Cortex of kidney (tissue), 1 donor: ENCODE measurements at places on chromosomes 5 and 9.

- DNase-seq: no peak
These were observed 49.6 kb downstream of the ARHGAP26 start for GRCh38 chr5:142819825-142820224.

DNA sequence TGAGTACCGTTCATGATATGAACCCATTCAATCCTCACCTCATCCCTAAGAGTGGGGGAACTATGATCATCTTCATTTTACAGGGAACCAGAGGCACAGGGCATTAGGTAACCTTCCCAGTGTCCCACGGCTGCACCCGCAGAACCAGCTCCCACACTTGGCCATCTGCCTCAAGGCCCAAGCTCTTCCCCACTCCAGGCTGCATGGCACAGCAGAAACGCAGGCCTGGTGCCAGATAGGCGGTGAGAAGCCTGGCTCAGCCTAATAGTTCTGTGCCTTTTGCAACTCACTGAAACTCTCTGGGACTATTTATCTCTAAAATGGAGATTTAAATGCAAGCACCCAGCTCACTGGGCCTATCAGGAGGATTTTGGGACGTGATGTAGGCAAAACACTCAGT is 90.8 kb upstream of the ZNF618 start:
- no peak for DNase-seq

- no peak for DNase-seq
These were observed 68.4 kb downstream of the PAM start for GRCh38 chr5:102823441-102823874.

- DNase-seq: no peak
These were observed 146.2 kb downstream of the GOLPH3 start for GRCh38 chr5:32027717-32028458.

GRCh38 chr5:95053253-95053652 is 231.6 kb downstream of the MCTP1 start:
- DNase-seq: no peak

DNA sequence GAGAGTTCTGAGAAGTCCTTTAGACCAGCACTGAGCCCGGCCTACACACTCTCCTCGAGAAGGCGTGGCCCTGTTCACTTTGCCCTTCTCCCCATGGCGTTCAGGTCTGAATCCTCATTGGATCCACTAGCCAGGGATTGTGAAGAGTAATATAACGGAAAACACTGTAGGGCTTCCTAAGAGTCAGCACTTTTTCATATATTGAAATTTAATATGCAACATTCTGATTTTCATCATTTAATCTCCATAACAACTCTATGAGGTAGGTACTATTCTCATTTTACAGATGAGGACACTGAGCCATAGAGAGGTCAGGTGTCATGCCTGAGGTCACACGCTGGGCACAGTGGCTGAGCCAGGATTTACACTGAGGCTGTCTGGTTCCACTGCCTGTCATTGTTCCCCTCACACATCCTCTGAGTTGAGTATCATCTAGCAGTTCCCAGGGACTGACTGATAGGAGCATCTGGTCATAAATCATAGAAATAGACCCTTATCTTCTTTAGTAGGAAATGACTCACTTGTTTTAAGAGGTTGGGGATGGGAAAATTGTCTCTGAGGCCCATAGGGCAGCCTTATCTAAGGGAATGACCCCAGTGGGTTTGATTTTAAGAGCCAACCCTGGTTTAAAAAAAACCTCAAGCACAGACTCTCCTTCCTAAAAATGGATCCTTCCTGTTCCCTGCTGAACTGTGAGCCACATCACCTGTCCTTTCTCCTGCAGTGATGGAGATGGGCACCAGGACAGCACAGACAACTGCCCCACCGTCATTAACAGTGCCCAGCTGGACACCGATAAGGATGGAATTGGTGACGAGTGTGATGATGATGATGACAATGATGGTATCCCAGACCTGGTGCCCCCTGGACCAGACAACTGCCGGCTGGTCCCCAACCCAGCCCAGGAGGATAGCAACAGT is 41.2 kb downstream of the THBS4 start:
- no peak for DNase-seq

DNA sequence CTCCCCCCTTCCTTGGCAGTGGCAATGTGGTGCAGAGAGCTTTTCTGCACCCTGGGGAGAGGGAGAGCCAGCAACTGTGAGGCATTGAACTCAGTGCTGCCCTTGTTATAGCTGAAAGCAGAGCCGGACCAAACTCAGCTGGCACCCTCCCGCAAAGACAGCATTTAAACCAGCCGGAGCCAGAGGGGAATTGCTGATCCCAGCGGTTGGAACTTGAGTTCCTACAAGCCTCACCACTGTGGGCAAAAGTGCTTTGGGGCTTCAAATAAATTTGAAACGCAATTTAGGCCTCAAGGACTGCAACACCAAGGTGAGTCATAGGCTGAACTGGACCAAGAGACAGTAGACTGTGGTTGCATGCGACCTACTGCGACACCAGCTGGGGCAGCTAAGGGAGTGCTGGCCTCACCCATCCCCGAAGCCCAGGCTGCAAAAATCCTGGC is 207.6 kb upstream of the CDKN2B start:
- no peak for DNase-seq
